ENCODE measurements at places on chromosomes 12 and 14.

- DNase-seq, result no peak
These were observed 42.1 kb upstream of the LGR5 start for GRCh38 chr12:71397433-71397954.

DNA sequence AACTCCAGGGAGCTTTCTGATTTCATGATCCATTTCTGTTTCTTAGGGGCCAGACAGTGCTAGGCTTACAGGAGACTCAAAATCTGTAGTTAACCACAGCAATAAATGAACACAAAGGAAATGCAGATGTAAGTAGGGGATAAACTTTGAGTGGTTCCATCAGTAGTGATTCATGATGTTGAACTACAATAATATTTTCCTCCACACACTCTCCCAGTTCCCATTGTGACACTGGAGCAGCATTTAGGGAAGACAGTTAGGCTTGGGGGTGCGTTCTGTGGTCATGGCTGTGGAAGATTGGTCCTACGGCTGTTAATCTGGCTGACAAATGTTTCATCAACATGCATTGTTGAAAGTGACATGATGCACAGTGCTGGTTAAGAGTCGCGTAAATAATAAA lies 66.9 kb downstream of the HMGA2 start:
- no peak for DNase-seq

GRCh38 chr12:2481951-2482350 lies 312.8 kb upstream of the FKBP4 start:
- no peak for DNase-seq

GRCh38 chr14:74645244-74645643 lies 33.2 kb upstream of the LTBP2 start:
- peak; percentile 2 for DNase-seq

DNA sequence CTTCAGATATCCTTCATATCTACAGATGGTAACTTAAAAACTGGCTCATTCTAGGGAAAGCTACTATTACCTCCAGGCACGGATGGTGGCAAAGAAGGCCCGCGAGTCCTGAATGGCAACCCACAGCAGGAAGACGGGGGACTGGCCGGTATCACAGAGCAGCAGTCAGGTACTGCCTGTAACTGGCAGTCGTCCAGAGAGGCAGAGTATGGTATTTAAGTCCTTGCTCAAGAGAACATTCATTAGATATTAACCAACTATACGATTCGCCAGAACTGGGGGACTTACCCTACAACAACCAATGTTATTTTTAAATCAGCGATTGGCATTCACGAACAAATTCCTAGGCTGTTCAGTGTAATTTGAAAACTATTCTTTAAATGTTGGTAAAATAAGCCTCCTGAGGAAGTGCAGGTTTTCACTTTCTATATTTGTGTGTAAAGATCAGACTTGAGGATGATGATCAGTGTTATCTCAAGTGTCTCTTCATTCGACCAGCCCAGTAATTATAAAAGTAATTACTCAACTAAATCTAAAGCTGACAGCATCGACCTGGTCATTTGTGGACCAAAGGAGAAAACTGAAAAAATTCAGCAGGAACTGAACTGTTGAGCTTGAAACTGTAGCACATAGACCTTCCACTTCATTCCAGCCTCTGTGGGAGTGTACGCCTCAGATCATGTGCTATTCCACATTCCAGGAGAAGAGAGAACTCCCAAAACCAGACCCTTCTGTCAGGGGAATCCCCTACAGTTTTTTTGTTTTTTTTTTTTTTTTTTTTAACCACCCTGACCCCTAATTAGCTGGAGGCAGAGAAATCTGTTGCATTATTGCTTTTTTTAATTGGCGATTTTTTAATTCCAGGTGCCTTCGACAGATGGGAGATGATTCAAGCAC lies 75.6 kb downstream of the ESR2 start:
- no peak for DNase-seq

- no peak for DNase-seq
These were observed 19.5 kb downstream of the ARL6IP4 start for GRCh38 chr12:122999986-123000420.

DNA sequence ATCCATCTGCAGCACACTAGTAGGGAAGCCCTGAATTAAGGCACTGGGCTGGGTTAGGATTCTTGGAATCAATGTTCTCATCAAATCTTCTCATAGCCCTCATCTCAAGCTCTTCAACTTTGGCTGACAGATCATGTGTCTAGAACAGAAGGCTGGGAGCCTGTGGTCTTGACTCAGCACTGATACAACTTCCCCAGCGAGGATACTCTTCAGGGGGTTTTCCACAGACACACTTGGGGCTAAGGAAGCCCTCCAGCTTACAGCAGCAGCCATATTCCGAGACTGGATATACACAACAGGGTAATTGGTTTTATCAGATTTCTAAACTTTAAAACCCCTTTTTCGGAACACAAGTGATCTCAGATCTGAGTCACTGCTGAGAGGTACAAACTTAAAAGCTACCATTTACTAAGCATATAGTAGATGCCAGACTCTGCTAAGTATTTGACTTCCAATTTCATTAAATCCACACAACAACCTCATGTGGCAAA lies 3.5 kb downstream of the FMNL3 start:
- no peak for DNase-seq

DNA sequence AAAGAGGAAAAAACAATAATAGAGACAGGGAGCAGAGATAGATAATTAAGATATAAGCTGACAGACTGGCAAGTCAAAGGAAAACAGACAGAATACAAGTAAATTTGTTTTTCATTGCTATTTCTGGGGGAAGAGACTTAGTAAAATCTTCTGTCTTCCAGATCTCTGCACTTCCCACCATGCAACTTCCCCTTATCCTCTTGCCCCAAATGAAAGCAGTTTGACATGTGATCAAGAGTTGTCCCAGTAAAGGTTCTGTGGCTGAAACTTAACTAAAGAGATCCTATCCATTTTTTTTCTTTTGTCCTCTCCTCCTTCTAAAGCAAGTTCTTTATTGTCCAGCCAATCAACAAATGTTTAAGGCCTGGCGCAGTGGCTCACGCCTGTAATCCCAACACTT lies 1.5 kb upstream of the MLF2 start:
- DNase-seq, result no peak

DNA sequence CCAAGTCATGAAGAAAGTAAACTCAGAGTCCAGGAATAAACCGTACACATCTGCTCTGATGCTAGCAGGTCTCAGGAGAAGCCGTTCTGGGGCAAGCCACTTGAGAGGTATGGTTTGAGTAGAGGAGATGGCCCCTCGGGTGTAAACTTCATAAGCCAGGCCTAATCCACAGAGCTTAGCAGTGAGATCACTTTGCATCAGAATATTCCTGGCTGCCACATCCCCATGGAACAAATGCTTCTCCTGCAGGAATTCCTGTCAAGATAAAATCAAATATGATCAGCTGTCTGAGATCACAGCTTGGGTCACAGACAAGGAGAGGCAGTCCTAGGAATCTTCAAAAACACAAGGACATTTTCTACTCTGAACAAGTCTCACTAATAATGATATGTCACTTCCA lies 11.2 kb upstream of the MAGOHB start:
- DNase-seq, result no peak

DNA sequence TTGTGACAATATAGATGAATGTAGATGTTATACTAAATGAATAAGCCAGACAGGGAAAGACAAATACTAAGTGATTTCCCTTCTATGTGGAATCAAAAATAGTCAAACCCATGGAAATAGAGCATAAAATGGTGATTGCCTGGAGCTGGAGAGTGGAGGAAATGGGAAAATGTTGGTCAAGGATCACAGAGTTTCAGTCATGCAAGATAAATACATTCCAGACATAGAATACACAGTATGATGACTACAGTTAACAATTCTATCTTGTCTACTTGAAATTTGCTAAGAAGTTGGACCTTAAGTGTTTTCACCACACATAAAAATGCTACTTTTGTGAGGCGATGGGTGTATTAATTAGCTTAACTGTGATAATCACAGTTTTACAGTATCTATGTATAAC lies 1182.7 kb downstream of the AACS start:
- no peak for DNase-seq

GRCh38 chr12:47707355-47707754 lies 1.5 kb upstream of the RPAP3 start:
- DNase-seq, result no peak

DNA sequence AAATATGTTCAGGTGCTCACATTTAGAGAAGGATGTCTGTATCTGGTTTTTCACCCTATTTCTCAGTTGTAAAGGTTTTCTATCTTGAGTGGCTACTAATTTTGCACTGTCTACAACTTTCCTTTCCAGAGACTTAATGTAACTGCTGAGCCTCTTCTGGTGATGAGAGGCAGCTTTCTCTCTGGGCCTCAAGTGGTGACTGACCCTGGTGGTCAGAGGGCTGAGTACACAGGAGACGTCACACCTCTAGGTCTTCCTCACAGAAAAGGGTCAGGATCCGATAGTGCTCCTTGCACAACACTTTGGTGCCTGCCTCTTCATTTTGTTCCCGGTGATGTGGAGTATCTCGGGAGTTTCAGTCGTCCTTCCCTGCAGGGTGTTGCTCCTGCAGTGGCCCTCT lies 76.8 kb downstream of the LIN7A start:
- no peak for DNase-seq

DNA sequence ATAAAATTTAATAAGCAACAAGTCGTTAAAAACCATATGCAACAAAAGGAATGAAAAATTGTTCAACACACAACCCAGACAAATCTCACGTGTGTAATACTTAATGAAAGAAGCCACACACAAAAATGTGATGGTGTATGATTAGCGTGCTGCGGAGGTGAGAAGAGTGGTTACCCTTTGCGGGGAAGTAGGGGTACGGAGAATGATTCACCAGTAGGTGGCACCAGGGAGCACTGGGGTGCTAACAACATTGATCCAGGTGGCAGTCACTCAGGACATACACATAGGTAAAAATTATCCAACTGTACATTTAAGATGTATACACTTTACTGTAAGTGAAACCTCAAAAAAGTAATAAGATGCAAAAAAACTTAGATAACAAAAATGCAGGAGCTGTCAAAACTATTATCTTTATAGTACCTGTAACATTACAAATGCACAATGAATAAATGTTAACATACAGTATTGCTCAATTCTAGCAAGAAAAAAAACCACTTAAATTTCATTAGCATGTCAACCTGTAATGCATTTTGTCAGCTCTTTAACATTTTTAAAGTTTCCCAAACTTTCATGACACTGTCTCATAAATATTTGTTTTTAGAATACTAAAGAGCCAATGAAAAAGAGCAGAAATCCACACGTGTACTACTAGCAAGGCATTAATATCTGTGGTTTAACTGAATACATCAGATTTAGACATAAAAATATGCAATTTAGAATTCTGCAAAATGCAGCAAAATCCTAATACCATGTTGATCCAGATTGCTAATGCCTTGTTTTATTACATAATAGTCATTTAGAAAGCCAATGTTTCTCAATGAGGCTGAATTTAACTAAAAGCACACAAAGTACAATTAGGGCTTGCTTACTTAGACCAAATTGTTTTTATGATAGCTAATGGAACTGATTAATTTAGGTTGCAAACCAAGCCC lies 46.7 kb downstream of the TMCC3 start:
- DNase-seq, result no peak

- DNase-seq, result no peak
These were observed 4.5 kb upstream of the TBC1D30 start for GRCh38 chr12:64819816-64820402.

DNA sequence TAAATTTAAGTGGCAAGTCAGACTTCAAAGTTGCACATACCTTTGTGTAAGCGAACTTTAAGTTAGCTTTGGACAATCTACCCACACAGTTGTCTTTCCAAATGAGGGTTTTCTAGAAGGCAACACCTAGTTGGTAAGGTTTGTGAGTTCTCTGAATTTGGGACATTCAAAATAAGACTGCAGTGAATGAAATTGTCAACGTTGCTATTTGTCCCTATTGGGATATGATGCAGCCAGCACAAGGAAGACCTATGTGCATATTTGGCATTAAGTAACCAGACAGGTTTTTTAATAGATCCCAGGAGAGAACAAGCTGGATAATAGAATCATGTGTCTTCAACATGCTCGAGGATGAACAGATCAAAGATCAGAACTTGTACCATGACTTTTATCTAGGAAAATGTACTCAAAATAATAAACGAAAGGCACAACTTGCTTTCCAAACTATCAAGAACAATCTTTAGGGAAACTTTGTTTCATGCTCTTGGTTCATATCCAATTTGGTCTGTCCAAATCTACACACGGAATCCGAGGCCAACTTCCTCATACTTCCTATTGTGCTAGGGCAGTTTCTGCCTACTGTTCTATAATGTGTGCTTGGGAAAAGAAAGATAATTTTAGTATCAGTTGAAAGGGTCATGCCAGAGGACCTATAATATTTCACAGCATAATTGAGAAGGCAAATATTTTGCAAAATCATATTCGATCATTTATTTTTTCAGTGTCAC lies 284.2 kb upstream of the SOX5 start:
- DNase-seq, result no peak

- no peak for DNase-seq
These were observed 158.2 kb downstream of the NUAK1 start for GRCh38 chr12:105980533-105980932.

DNA sequence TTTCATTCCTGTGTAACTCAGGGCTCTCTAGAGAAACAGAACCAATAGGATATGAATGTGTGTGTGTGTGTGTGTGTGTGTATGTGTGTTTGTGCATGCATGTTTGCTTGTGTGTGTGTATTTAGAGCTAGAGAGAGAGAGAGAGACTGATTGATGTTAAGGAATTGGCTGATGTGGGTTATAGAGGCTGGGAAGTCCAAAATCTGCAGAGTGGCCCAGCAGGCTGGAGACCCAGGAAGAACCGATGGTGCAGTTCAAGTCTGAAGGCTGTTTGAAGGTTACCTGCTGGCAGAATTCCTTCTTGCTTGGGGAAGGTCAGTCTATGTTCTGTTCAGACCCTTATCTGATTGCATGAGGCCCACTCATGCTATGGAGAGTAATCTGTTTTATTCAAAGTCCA lies 64.7 kb downstream of the ADCK1 start:
- DNase-seq, result no peak

- no peak for DNase-seq
These were observed 53.2 kb downstream of the RPAP3 start for GRCh38 chr12:47652521-47653234.

DNA sequence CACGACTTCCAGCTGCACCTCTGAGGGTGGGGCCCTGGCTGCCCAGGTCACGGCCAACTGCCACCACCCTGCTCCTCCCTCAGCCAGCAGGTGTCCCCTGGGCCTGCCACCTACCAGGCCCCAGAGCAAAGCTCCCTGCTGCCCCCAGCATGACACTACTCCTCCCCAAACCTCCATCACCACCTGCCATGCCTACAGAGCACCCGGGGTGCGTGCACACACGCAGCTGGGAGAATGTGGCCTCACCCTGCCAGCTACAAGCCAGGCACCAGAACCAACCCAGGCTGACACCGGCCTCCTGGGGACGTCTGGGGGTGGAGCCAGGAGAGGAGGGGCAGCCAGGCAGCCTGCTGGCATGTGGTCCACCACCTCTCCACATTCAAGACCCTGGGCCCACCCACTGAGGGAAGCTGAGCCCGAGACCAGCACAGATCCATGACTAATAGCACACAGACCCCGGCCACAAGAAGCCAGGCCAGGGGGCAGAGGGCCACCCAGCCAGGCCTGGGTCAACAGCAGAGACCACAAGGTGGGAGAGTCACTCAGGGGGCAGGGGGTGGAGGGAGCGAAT lies 3.4 kb downstream of the JAG2 start:
- no peak for DNase-seq

- no peak for DNase-seq
These were observed 74.3 kb upstream of the ARID2 start for GRCh38 chr12:45655186-45655585.

- DNase-seq, result no peak
These were observed 101.1 kb upstream of the DCD start for GRCh38 chr12:54749191-54749818.
